ENCODE measurements at places on chromosomes 4 and X.
A peak's percentile ranks its signal among the peaks of the same experiment; 100 is the strongest.

DNA sequence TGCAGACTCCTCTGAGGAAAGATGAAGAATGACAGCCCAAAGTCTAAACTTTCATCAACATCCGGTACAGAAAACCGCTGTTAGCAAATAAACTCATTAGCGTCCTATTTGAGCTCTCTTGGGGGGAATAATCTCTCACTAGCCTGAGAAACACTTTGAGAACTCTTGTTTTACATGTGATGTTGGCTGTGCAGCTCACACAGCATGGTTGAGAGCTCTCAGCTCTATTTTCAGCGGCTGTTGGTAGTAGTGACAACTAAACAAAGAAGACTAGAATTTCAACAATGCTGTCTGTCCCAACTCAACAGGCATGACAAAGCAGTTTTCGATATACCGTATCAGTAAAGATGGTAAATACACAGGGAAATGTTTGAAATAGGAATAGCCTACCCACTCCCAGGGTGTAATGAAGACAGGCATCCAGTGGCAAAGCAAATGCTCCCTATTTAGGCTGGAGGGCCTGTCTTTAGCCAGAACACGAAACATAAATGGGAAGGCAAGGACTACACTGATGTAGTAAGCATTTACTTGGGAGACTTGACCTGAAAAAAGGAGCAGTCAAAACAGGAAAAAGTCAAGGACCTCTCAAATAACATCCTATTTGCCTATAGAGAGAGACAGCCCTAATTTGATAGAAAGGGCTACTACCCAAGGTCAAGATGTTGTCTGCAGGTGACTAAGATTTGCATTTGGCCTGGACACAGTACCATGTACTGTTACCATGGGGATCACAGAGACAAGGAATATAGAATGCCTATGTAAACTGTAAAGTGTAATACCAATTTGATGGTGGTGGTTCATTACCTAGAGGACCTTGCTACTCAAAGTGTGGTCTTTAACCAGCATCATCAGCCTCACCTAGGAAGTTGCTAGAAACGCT lies 60.4 kb downstream of the PPEF2 start:
- no peak for DNase-seq

GRCh38 chrX:108033890-108034289 lies 11.0 kb upstream of the VSIG1 start:
- DNase-seq = no peak

GRCh38 chrX:45011131-45011530 lies 138.1 kb downstream of the KDM6A start:
- DNase-seq = no peak

- no peak for DNase-seq
Observed at GRCh38 chr4:107458194-107458593, 261.8 kb downstream of the PAPSS1 start.

- no peak for DNase-seq
Observed at GRCh38 chr4:182385897-182386296, 142.7 kb downstream of the TENM3 start.

DNA sequence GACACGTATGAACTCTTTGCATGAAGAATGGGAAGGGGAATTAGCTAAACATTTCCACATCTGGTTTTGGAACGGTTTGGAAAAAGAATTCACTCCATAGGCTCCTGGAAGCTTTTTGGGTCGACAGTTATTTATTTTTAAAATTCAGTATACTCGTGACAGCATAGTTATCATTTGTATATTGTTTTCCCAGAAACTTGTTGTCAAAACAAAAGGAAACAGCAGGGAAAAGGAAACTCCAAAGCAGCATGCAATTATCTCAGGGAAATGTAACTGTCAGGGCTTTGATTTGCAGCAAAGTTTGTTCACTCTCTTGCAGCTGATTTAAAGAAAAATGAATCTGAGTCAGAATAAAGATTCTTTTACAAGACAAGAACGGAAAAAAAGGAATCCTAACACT lies 86.5 kb downstream of the PLAC1 start:
- DNase-seq = no peak

DNA sequence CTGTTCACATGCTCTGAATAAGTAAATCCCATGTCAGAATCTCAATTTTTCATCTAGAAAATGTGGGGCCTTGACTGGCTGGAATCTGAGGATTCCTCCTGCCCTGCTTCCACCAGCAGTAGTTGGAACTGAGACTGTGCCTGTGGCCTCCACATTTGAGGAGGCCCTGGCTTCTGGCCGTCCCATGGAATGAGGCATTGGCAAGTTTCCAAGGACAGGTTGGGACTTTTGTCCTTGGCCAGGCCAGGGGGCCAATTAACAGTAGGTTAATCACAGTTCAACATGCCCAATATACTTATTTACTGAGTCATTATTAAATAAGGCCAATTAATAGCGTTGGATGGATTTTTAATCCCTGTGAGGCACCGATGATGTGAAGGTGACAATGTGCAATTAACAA lies 50.2 kb upstream of the GABRE start:
- no peak for DNase-seq

DNA sequence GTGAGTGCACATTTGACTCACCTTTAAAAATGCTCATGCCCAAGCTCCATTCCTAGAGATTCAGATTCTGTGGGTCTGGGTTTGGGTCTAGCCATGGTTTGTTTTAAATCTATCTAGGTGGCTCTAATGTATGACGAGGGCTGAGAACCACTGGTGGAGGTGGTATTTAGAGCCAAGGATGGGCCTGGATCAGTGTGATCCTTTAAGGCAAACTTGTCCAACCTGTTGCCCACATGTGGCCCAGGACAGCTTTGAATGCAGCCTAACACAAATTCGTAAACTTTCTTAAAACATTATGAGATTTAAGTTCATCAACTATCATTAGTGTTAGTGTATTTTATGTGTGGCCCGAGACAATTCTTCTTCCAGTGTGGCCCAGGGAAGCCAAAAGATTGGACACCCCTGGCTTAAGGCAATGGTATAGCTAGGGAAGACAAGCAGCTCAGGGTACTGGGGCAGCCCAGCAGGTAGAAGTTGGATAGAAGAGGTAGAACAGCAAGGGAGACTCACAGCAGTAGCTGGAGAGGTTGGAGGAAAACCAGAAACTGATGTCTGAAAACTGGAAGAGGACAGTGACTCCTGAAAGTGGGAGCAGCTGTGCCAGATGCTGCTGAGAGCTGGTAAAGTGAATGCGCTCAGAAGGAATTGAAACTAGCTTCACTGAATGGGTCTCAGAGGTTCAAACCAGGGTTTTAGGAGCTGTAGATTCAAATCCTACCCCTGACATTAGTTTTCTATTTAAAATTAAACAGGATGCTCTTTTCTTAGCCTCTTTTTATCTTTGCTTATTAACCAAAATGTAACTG lies 18.2 kb downstream of the ADD1 start:
- DNase-seq = no peak

GRCh38 chr4:144633215-144633614 lies 12.7 kb upstream of the HHIP start:
- peak; percentile 10 for DNase-seq

DNA sequence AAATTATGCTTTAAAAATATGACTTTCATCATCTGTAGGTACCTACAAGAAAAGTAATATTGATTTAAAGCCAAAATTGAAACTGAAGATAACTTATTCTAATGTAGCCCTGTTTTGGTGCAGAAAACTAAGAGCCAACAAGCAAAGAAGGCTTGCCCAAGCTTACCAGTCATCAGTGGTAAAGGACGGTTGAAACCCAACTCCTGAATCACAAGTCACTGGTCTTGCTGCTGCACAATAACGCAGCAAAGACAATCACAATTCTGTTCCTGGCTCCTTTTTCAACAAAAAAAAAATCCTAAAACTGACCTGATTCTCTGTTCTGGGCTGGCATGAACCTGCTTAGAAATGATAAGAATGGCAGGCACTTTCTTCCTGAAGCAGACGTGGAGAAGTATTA lies 34.5 kb downstream of the WDFY3 start:
- no peak for DNase-seq

DNA sequence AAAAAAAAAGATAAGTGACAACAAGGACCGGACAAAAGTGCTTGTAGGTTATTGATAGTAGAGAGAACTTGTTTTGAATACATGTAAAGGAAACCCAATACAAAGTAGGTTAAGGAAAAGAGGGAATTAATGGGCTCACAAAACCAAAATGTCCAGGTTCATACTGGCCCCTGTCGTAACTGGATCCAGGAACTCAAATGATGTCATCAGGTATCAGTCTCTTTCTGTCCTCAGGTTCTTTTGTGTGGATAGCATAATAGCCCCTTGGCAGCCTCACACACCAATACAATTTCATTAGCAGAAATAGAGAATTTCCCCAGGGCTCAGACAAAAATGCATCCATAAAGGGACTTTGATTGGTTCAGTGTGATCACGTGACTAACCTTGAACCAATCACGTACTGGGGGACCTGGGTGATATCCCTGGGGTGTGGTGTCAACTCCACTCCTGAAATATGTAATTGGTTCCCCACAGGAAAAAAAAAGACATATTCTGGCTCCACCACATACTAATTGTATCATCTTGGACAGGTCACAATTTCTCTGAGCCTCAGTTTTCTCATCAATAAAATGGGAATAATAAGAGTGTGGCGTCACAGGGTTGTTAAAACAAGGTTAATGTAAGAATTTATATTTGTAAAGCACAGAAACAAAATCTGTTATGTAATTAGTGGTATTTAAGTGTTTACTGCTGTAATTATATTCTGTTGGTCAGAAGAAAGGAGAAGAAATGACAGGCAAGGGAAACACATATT lies 174.8 kb downstream of the PDGFRA start:
- DNase-seq = no peak

DNA sequence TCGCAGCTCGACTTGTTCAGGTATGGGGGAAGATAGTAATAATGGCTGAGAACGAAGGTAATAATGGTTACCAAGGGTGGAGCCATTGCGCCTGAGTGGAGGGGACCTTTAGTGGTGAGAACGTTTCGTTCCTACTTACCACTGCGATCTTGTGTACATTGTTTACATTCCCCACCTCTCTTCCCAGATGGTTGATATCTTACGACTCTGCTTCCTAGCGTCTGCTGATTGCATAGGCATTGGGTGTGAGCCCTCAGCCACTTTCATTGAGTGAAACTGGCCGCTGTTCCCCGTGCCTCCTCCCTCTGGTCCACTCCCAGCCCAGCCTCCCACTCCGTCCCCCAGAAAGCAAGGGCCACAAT lies 850 bp downstream of the IGBP1 start:
- no peak for DNase-seq

GRCh38 chrX:22147214-22147613 lies 115.1 kb downstream of the PHEX start:
- no peak for DNase-seq

- no peak for DNase-seq
Observed at GRCh38 chr4:66555301-66555700, 885.0 kb upstream of the EPHA5 start.

DNA sequence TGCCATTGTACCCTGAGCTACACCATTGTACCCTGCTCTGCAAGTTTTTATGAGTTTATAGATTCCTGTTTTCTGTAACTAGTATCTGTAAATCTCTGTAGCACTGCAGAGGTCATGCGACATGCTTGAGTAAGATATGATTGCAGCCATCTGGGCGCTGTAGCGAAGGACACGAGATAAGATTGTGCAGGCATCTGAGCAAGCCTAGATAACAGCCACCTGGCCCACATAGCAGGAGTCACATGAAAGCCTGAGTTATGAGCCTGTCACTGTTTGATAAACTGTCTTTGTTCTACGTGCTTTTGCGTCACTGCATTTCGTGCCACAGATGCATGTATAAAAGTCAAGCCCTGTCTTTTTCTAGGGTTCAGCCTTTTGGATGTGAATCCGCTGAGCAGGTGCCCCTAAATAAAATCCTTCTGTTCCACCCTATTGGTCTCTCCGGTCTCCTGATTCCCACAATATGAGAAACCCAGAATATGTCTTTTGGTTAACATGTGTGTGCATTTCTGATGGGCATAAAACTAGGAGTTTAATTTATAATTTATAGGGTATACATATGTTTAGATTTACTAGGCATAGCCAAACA lies 327.6 kb upstream of the MAOA start:
- no peak for DNase-seq

GRCh38 chr4:43932448-43932847 lies 516.2 kb downstream of the KCTD8 start:
- DNase-seq = no peak

GRCh38 chr4:89438102-89438831 lies 130.7 kb upstream of the GPRIN3 start:
- DNase-seq = peak; percentile 24

DNA sequence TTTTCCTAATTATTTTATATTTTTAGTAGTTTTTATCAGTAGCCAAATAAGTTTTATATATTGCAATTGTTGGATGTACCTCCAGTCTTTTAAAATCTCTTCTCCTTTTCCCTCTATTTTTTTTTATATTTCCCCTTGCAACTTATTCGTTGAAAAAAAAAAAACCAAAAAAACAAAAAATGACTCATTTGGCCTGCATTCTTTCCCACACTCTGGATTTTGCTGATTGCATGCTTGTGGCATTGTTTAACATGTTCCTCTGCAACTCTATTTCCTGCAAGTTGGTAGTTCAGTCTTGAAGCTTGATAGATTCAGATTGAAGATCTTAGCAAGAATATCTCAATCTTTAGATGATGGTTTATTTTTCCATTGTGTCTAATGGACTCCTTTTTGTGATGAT lies 260.6 kb upstream of the BOD1L1 start:
- DNase-seq = no peak

DNA sequence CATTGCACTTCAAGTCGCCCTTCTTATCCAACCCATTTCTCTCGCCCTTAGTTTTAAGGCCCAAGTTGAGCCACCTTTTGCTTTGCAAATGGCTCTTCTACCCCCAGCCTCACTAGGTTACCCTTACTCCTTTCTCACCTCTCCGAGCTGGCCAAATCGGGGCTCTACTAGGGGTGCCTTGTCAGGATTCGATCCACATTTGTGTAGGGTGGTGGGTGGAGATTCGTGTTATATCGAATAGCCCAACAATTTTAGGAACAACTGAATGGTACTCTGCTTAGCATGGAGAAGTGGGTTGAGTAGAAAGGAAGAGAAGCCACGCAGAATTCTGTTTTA lies 3.5 kb downstream of the SLIT2 start:
- no peak for DNase-seq

GRCh38 chr4:98710831-98711230 lies 52.4 kb upstream of the TSPAN5 start:
- no peak for DNase-seq

DNA sequence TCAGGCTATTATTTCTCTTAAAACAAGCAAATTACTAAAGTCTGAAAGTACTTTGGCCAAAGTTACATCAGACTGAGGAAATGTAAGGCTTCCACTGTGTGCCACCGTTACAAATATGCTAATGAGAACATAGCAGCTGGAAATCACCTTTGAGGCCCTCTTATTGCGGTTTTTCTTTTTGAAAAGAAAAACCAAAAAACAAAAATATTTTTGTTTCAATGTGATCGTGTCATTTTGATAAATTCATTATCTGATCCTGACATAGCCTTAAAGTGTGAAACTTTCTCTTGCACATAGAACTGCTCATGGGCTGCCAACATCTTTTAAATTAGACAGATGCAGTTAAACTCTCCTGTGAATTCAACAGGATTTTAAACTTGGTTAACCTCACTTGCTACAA lies 2.8 kb upstream of the TIFA start:
- DNase-seq = peak; percentile 73

- DNase-seq = no peak
Observed at GRCh38 chr4:173182403-173182802, 13.8 kb downstream of the GALNT7 start.

DNA sequence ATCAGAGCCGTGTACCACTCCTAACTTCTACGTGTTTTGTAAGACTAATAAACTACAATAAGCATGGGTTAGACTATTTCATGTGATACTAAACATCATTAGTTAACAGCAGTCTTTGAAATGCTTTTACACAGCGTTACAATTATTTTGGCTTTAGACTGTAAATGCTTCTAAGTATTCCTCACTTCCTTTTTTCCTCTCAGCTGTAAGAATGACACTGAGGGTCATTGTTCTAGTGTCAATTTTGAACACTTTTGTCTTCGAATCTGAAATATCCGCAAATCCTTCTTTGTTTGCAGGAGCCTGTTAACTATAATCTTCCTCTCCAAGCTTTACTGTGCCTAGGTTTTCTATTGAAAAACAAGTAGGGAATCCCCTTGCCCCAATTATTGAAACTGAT lies 1.5 kb downstream of the ABCE1 start:
- DNase-seq = peak; percentile 4
